ENCODE measurements at places on chromosomes 6 and 20.

- DNase-seq, result no peak
Observed at GRCh38 chr6:28884423-28885131, 39.2 kb downstream of the TRIM27 start.

- DNase-seq, result no peak
Observed at GRCh38 chr6:133100865-133101264, 140.3 kb upstream of the EYA4 start.

DNA sequence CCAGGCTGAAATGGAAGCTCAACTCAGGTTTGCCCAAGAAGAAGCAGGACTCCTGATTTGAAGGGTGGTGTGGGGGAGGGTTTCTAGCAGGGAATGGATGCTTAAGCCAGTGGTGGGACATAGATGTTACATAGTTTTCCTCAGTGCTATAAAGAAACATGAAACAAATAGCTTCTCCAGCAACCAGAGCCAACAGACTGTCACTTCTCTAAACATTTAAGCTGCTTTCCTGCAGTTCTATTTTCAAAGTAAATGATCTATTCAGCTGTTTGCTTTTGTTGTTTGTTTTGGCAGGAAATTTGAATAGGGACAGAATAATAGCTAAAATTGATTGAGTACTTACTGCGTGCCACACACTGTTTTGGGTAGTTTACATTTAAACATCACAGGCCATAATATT, 169.0 kb downstream of the UST start:
- DNase-seq, result peak; percentile 5

DNA sequence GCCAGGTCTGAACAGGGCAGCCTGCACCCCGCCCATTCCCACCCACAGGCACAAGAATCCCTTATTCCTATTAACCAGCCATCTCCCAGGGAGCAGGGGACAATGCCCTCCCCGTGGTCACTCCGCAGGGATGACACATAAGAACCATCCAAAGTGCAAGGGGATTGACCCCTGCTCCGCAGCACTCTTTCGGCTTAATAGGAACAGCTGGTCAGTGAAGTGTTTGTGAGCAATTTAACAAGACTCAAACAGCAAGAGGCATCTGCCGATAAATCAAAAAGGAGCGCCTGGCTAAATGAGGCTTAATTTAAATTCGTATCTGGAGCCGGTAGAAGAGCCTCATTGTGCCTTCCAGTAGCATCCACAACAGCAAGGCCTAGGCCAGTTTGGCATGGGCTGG, 389.4 kb downstream of the RNGTT start:
- DNase-seq, result no peak

- DNase-seq, result no peak
Observed at GRCh38 chr6:64330694-64331307, 695.2 kb downstream of the PHF3 start.

GRCh38 chr20:35492352-35492751, 37.0 kb downstream of the CEP250 start:
- DNase-seq, result no peak

- no peak for DNase-seq
Observed at GRCh38 chr20:5670036-5670536, 80.1 kb upstream of the SHLD1 start.

DNA sequence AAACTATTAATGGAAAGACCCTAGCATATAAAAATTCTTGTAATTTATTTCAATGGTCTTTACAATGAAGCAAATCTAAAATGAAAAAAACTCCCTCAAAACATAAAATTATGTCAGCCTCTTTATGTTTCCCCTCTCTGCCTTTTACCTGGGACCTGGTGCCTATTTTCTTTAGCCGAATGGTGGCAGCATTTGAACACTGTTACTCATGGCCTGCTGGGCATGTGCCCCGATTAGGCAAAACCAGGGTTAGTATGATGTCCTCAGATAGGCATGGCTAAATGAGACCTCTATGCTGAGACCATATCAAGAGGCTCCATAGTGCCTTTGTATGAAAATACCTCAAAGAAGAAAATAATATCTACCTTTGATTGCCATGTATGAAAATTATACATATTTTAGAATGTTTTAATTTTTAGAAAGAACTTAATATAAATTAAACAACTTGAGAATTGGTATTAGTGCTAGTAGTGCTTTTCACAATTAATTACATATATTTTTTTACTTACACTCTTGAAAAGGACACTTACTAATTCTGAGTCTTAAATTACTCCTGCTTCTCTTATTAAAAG, 22.5 kb upstream of the C6orf58 start:
- DNase-seq, result no peak
